Esophagus squamous epithelium (tissue), 5 donors: ENCODE measurements at places on chromosomes 5 and 9.

GRCh38 chr5:168311061-168311566, 19.7 kb downstream of the WWC1 start:
- DNase-seq, result no peak

DNA sequence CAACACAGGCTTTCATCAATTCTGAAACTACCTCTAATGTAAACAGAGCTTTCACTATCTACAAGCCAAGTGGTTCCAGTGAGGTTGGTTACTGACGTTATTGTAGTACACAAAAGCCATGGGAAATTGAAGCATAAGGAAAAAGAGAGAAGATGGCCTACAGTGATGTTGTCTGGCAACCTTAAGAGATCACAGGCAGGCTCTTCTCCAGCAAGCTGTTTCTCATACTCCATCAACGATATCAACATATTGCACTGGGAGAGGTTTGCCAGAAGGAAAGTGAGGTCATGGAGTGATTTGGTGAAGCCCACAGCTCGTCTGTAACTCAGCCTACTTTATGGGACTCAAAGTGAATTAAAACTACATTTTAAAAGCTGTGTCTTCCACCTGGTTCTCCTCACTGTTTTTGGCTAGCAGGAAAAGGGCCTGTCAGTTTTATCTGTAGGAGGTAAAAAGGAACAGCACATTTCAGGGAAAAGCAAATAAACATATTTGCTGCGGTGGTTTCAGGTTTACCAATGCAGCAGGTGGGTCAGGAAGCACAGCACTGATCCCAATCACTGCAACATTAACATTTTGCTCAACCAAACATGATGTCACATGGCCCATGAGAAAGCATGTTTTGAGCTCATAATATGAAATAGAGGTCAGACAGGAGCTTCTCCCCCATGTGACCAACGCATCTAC, 72.9 kb downstream of the ARSB start:
- DNase-seq, result no peak

GRCh38 chr5:173204185-173204979, 30.6 kb downstream of the NKX2-5 start:
- DNase-seq, result no peak

GRCh38 chr9:127835991-127836516, 18.4 kb downstream of the ENG start:
- no peak for DNase-seq

DNA sequence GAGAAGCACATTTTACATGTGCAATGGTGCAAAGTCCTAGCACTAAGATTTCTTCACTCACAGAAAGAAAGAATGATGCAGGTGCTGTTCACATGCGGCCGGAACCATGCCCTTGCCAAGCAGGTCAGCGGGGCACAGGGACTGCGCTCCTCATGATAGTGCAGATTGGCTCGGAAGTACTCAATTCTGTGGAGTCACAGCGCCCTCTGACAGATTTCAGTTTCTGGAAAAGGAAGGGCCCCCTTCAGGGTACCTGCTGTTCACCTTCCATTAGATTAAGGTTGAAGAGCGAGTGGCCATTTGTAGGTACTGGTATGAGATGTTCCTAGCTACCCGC, 75.7 kb downstream of the TMC1 start:
- DNase-seq, result no peak

GRCh38 chr9:107491081-107492053, 1.8 kb upstream of the KLF4 start:
- no peak for DNase-seq

- DNase-seq, result no peak
Observed at GRCh38 chr9:130200038-130200849, 28.0 kb downstream of the NCS1 start.

- no peak for DNase-seq
Observed at GRCh38 chr9:136336156-136336870, 9.0 kb downstream of the GPSM1 start.

GRCh38 chr9:77403239-77403638, 225.9 kb downstream of the VPS13A start:
- no peak for DNase-seq

DNA sequence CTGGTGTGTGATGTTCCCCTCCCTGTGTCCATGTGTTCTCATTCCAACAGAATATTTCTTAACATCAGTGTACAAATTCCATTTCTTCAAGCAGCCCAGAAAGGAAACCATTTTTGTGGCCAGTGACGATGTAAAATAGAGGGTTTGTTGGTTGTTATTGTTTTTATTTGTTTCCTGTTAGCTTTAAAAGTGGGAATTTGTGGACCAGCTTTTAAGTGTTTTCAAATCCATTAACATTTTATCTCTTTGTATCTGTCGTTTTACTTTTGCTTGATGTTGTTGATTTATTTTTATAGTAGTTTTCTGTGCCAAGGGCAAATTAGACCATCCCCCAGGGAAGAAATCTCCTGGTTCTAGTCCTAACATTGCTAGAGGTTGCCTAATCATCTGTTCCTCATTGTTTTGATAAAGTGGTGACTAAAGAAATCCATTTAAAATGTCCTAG, 100.0 kb downstream of the GDNF start:
- DNase-seq, result no peak

GRCh38 chr5:90221951-90222350, 187.6 kb downstream of the CETN3 start:
- no peak for DNase-seq

DNA sequence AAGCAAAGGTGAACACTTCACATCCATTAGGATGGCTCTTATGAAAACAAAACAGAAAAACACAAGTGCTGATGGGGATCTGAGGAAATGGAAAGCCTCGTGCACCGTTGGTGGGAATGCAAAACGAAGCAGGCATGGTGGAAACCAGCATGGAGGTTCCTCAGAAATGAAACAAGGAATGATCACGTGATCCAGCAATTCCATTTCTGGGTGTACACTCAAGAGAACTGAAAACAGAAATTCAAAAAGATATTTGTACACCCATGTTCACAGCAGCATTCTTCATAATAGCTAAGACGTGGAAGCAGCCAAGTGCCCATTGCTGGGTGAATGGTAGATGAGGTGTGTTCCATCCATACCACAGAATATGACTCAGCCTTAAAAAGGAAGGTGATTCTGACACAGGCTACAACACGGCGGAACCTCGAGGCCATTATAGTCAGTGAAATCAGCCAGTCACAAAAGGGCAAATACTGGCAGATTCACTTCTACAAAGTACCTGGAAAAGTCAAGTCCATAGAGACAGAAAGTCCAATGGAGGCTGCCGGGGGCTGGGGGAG, 87.2 kb upstream of the RAPGEF1 start:
- DNase-seq, result no peak

GRCh38 chr9:33158843-33159776, 8.0 kb downstream of the B4GALT1 start:
- no peak for DNase-seq

DNA sequence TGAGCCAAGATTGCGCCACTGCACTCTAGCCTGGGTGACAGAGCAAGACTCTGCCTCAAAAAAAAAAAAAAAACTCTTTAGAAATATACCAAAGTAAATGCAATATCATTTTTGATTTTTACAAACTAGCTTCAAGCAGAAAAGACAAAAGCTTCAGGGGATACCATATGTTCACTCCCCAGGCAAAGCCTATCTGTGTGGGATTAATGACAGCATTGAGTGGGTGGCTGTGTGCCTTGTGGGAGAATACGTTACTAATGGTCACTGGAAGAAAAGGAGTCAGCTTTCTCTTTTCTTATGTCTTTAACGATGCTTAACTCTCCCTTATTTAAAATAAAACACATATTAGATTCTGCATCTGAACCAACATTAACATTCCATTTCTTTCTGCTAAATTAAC, 1.9 kb downstream of the PCA3 start:
- no peak for DNase-seq

- no peak for DNase-seq
Observed at GRCh38 chr5:105751908-105752307, 1918.8 kb downstream of the EFNA5 start.

- DNase-seq, result no peak
Observed at GRCh38 chr5:34055667-34056066, 12.7 kb upstream of the C1QTNF3 start.

DNA sequence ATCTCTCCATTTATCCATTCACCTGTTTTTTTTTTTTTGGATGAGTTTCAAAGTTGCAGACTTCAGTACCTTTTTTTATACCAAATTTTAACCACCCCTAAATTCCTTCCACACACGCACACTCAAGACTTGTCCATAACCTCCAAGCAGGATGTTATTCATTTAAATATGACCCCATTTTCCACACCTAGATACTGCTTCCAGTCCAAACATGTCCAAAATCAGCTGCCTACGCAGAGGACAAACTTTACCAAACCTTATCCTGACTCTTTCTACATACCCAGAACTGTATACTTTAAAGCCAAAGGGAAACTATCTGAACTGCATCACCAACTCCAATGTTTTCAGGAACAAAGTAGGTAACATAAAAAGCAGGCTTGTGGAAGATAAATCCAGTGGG, 36.0 kb upstream of the FYB1 start:
- DNase-seq, result no peak

- no peak for DNase-seq
Observed at GRCh38 chr9:76600007-76600615, 141.1 kb downstream of the GCNT1 start.

DNA sequence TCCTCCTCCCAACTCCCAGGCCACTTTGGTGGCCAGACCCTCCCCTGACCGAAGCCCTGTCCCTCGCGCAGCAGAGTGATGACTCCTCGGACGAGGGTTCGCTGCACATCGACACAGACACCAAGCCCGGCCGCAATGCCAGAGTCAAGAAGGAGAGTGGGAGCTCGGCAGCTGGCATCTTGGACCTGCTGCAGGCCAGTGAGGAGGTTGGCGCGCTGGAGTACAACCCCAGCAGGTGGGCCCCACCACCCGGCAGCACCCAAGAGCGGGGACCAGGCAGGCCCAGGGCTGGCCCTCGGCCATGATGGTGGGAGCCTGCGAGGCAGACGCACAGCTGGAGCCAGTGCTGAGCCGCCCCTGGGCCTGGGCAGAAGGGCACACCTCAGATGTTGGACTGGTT, 90.6 kb downstream of the PHF2 start:
- no peak for DNase-seq

- no peak for DNase-seq
Observed at GRCh38 chr9:105053209-105053652, 125.3 kb upstream of the ABCA1 start.

- no peak for DNase-seq
Observed at GRCh38 chr5:33890131-33891032, 1.4 kb downstream of the ADAMTS12 start.

- no peak for DNase-seq
Observed at GRCh38 chr5:133807348-133807747, 161.1 kb downstream of the C5orf15 start.

DNA sequence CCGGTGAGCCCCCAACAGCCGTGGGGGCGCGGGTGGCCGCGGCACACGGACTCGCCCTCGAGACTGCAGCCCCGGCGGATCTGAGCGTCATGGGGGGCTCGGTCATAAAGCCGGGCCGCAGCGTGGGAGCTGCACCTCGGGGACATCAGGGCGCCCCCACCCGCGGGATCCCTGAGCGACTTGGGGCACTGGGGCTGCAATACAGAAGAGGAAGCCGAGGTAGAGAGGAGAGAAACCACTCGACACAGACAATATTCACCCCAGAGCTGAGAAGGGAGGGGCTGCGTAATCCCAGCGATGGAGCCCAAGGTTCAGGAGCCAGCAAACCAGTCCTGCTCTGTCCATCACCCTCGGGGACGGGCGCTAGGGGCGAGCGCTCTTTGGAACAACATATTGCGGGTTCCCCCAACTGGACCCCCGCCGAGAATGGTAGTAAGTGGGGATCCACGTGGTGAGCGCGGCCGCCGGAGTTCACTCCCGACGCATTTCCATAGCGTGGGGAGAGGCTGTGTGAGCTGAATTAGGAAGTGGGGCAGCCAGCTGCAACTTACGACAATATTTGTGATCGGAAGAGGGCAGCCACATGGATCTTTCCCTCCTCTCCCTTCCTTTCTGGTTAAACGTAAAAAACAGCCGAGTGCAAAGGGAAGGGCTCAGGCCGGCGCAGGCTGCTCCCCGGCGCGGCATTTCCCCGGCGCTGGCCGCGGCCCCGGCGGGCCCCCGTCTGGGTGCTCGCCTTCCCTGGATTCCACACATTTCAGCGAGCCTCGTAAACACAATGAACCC, 9.9 kb downstream of the PTCH1 start:
- no peak for DNase-seq

DNA sequence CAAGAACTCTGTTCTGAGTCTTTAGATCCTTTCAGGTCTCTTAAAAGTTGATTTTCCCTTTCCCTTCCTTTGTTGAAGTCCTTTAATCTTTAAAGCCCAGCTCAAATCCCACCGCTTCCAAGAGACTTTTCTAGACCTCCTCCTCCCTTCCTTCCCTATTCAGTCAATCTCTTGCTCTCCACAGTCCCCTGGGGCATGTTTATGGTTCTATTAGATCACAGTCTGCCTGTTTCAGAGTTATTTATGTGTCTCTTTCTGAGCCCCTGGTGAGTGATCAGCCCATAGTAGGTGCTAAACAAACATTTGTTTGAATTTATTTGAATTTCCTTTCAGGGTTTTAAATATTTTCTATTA, 7.2 kb upstream of the ARSI start:
- no peak for DNase-seq

DNA sequence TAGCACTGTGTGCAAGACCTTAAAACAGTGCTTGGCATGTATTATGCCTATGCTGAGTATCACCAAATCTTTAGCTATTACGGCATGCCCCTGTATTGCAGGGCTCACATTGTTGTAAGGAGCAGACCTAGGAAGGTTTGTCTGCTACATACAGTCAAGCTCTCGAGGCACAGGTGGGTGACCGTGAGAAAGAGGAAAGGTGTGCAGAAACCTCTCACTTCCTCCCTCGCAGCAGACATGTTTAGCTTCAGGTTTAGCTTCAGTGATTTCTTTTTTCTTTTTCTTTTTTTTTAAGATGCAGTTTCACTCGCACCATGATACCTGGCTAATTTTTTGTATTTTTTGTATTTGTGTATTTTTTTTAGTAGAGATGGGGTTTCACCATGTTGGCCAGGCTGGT, 275.8 kb upstream of the RIOK2 start:
- DNase-seq, result no peak

DNA sequence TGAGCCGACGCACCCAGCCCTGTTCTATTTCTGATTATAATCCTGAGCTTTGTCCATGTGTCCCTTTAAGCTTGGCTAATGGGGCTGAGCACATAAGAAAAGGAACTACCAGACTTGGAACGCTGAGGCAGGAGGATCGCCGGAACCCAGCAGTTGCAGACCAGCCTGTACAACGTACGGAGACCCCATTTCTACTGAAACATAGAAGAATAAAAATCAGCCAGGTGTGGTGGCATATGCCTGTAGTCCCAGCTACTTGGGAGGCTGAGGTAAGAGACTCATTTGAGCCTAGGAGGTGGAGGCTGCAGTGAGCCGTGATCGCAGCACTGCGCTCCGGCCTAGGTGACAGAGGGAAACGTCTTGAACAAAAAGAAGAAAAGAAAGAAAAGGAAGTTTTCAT, 22.3 kb downstream of the TRIM7 start:
- DNase-seq, result no peak

GRCh38 chr5:76332102-76332501, 71.0 kb upstream of the IQGAP2 start:
- no peak for DNase-seq

DNA sequence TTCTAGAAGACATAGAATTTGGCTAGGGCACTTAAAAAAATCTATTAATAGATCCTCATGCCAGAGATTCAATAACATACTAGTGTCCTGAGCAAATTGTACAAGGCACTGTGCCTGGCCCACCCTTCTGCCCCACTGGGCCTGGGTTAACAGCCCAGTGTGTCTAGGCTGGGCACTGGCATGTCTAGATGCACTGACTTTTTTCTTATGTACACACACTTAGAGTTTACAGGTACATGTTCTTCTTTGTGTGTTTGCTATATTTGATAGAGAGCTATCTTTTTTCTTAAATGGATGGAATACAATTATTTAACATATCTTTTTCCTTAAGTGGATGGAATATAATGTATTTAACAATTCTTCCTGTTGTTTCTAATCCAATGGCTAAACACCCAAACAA, 241.5 kb downstream of the AUH start:
- no peak for DNase-seq
